Activated CD4-positive, alpha-beta T cell treated with anti-CD3 and anti-CD28 coated beads, Interleukin-2, amount 10 ng/mL, durations not matched to agents 24 days and 14 days (primary cell): ENCODE measurements at places on chromosomes 6 and 20.

GRCh38 chr6:130796313-130796905 is 30.8 kb upstream of the SMLR1 start:
- no peaks in the 10 kb centered on the region for H3K4me1 ChIP-seq
- no peaks in the 10 kb centered on the region for H3K36me3 ChIP-seq
- H3K27me3 ChIP-seq, result peaks cover 4% of the 10 kb centered on the region
- no peak overlapping the region for H3K4me3 ChIP-seq

- H3K27me3 ChIP-seq, result no peaks in the 10 kb centered on the region
- peaks cover 31% of the 10 kb centered on the region for H3K4me1 ChIP-seq
- no peak for DNase-seq
- no peak overlapping the region for H3K27ac ChIP-seq
- no peak overlapping the region for H3K4me3 ChIP-seq
These were observed 47.3 kb downstream of the LY86 start for GRCh38 chr6:6635869-6636268.

- H3K27ac ChIP-seq, result no peak overlapping the region
- DNase-seq, result peak; percentile 19
- H3K4me1 ChIP-seq, result no peaks in the 10 kb centered on the region
- H3K4me3 ChIP-seq, result no peak overlapping the region
- no peaks in the 10 kb centered on the region for H3K36me3 ChIP-seq
These were observed 421.4 kb upstream of the ID4 start for GRCh38 chr6:19415605-19416326.

GRCh38 chr20:6767536-6768227 is at the start of gene BMP2:
Gene BMP2, plus strand, starts transcription at chr20:6767686. Its CDS starts 2,441 bp downstream, at chr20:6770127.
- H3K4me1 ChIP-seq, result no peaks in the 10 kb centered on the region
- H3K27ac ChIP-seq, result no peak within 1 kb of the TSS
- DNase-seq, result peak; percentile 71
- H3K4me3 ChIP-seq, result peak within 1 kb of the TSS; percentile 48
- H3K27me3 ChIP-seq, result peaks cover 49% of the 10 kb centered on the region

- peak; percentile 49 for DNase-seq
- no peak overlapping the region for H3K4me3 ChIP-seq
- H3K4me1 ChIP-seq, result peaks cover 17% of the 10 kb centered on the region
- peaks cover 4% of the 10 kb centered on the region for H3K36me3 ChIP-seq
- H3K27me3 ChIP-seq, result peaks cover 6% of the 10 kb centered on the region
These were observed 212.3 kb upstream of the PRDM1 start for GRCh38 chr6:105873799-105874198.

DNA sequence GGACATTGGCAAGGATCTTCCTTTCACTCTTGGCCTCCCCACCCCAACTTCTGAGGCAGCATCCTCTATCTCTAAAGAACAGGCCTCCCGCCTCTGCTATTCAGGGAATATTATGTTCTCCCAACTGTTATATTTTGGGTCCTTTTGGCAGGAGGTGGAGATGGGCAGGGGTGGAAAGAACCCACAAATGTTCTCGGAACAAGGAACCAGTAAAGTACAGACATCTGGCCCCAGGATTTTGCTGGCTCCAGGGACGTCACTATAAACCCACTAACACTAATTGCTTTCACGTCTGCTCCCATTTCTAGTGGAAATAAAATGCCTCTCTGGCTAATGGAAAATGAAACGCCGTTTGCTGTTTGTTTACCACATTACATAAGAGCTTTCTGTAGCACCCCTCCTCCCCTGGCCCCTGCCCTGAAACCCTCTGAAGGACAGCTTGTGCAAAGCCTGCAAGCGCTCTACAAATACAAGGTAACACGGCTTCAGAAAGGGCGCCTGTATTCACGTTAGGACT is 77.7 kb upstream of the TBC1D7 start:
- H3K36me3 ChIP-seq, result peaks cover 2% of the 10 kb centered on the region
- H3K27me3 ChIP-seq, result no peaks in the 10 kb centered on the region
- peaks cover 10% of the 10 kb centered on the region for H3K4me1 ChIP-seq
- no peak for DNase-seq
- H3K27ac ChIP-seq, result no peak overlapping the region
- no peak overlapping the region for H3K4me3 ChIP-seq

GRCh38 chr6:111871725-111872400 is 1.4 kb downstream of the FYN start:
- peaks cover 2% of the 10 kb centered on the region for H3K27me3 ChIP-seq
- H3K36me3 ChIP-seq, result peaks cover 43% of the 10 kb centered on the region
- peak overlapping the region; percentile 95 for H3K27ac ChIP-seq
- H3K4me3 ChIP-seq, result peak overlapping the region; percentile 99
- H3K4me1 ChIP-seq, result peaks cover 47% of the 10 kb centered on the region

DNA sequence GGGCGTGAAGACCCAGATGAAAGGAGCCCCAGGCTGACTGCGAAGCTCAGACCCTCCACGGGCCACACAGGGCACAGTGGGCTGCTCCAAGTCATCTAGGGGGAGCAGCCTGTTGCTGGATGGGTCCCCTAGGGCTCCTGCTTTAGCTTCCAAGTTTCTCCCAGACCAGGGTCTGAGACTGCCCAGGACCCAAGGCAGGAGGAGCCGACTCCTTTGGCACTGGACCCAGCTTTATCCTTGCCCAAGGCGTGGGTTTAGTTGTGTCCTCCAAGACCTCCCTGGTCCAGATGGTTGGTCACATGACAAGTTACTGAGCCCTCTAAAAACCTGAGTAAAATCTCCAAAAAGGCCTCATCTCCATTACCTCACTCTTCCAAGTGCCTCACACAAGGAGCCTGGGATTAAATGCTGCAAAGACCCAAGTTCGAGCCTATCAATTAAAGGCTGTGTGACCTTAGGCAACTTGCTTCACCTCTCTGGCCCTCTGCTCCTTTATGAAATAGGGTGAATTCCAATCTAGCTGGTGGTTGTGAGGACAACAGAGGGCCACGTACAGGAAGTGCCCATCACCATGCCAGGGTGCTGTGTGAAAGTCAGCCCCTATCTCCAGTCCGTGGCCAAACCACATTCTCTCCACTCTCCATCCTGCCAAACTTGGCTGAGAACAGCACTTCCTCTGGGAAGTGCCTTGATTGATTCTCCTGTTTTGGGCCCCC is 2.5 kb downstream of the NECAB3 start:
- H3K36me3 ChIP-seq, result peaks cover 21% of the 10 kb centered on the region
- peak overlapping the region; percentile 34 for H3K27ac ChIP-seq
- H3K27me3 ChIP-seq, result no peaks in the 10 kb centered on the region
- DNase-seq, result no peak
- peaks cover 34% of the 10 kb centered on the region for H3K4me1 ChIP-seq

DNA sequence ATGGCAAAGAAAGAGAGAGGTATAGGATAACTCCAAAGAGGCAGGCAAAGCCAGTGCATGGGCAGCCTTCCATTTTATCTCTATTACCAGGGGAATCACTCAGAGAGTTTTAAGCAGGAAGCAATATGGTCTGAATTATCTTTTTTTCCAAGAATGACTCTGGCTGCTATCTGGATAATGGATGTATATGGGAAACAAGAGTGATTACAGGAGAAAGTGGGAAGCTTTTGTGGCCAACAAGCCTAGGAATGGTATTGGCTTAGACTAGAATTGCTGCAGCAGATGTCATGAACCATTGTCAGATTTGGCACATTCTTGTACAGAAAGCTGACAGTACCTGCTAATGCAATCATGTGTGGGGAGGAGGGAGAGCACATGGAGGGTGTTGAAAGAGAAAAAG is 73.0 kb upstream of the BTBD3 start:
- no peak overlapping the region for H3K4me3 ChIP-seq
- H3K27ac ChIP-seq, result no peak overlapping the region
- no peaks in the 10 kb centered on the region for H3K36me3 ChIP-seq
- H3K4me1 ChIP-seq, result no peaks in the 10 kb centered on the region
- DNase-seq, result no peak
- H3K27me3 ChIP-seq, result no peaks in the 10 kb centered on the region

DNA sequence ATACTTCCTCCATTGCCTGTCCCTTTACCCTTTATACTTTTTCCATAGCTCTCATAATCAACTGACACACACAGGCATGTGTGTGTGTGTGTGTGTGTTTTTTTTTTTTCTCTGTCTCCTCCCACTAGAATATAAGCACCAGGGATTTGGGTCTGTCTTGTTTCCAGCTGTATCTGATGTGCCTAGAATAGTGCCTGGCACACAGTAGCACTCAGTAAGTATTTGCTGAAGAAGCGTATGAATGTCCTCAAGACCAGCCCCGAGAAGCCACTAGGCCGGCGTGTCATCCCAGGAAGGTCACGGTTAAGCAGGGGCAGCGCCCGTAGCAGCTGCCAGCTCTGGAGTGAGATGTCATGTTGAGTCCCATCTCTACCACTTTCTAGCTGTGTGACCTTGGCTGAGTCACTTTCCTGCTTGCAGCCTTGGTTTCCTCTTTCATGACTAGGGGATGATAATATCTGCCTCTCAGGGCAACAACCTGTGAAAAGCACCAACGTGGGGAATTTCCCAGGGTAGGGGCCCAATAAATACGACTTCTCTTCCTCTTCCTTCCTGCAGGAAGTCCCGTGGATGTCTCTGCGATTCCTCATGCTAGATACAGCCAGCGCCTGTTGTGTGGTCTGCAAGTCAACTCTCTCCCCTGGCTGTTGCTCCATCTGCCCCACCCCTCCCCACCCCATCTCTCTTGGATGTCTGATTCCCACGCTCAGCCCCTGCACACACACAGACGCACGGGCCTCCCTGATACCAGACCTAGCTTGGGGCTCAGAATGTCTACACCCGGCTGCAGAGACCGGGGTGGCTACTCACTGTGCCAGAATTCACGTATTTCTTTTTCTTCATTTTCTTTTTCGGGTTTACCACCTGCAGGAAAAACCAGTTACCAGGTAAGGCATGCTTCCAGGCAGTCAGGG is 58.1 kb downstream of the RAB44 start:
- peaks cover 2% of the 10 kb centered on the region for H3K36me3 ChIP-seq
- no peaks in the 10 kb centered on the region for H3K27me3 ChIP-seq
- peaks cover 73% of the 10 kb centered on the region for H3K4me1 ChIP-seq
- peak overlapping the region; percentile 89 for H3K27ac ChIP-seq
- DNase-seq, result peak; percentile 93
- peak overlapping the region; percentile 83 for H3K4me3 ChIP-seq

GRCh38 chr6:135147637-135148592 is 33.2 kb upstream of the MYB start:
- H3K27ac ChIP-seq, result peak overlapping the region; percentile 50
- DNase-seq, result no peak
- peaks cover 44% of the 10 kb centered on the region for H3K4me1 ChIP-seq
- peaks cover 5% of the 10 kb centered on the region for H3K36me3 ChIP-seq

GRCh38 chr6:39608652-39609345 is 116.4 kb downstream of the KIF6 start:
- DNase-seq, result no peak
- no peak overlapping the region for H3K27ac ChIP-seq
- peaks cover 7% of the 10 kb centered on the region for H3K27me3 ChIP-seq
- no peaks in the 10 kb centered on the region for H3K36me3 ChIP-seq
- H3K4me3 ChIP-seq, result no peak overlapping the region

DNA sequence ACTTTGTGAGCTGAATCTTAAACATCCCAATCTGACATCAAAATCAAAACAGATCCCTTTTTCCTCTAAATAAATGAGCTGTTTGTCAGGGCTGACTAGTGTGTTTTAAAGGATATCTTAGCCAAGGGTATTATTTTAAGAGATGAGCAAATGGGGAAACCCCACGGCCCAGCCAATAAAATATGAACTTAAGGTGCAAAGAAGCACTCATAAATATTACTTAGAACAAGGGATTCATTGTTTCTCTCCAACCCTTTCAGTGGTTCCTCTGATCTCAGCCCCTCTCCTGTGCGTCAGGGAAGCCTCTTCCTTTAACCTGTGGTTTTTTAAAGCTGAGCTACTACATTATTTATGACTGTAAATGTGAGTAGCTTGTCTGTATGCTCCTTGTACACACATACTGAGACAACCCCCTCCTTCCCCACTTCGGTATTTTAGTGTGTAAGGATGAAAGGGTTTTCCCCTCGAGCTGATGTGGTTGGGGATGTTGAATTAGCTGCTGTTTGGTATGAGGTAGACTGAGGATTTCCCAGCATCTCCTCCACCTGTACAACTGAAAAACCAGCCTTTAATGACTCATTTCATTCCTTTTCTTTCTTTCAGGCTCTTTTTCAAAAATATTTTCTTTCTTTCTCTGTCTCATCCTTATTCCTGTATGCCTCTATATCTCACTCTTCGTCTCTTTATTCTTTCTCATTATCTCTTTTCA is 6.5 kb downstream of the BMP5 start:
- no peak overlapping the region for H3K27ac ChIP-seq
- H3K4me3 ChIP-seq, result no peak overlapping the region
- peaks cover 9% of the 10 kb centered on the region for H3K4me1 ChIP-seq
- DNase-seq, result peak; percentile 56

DNA sequence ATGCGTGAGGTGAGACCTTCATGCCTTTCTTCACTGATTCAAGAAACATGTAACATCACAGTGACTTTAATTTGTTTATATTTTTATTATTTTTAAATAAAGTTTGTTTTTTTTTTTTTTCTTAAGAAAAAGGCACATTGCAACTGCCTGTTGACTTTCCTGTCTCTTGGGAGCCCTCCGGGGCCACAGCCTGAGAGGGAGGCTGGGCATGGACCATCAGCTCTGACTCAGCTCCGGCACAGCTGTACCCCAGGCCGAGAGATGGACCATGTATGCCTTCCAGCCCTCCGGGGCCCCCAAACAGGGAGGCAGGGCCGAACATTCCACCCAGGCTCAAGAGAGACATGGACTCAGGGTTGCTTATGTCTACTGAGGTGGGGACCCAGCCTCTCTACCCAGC is 99.9 kb downstream of the NFATC2 start:
- DNase-seq, result no peak
- H3K27ac ChIP-seq, result no peak overlapping the region
- H3K36me3 ChIP-seq, result peaks cover 67% of the 10 kb centered on the region
- H3K4me1 ChIP-seq, result peaks cover 34% of the 10 kb centered on the region
- no peak overlapping the region for H3K4me3 ChIP-seq

GRCh38 chr6:126807876-126808275 is 310.6 kb upstream of the RSPO3 start:
- H3K4me1 ChIP-seq, result no peaks in the 10 kb centered on the region
- no peak overlapping the region for H3K4me3 ChIP-seq
- H3K27me3 ChIP-seq, result peaks cover 7% of the 10 kb centered on the region
- no peak for DNase-seq
- no peaks in the 10 kb centered on the region for H3K36me3 ChIP-seq
- H3K27ac ChIP-seq, result no peak overlapping the region

DNA sequence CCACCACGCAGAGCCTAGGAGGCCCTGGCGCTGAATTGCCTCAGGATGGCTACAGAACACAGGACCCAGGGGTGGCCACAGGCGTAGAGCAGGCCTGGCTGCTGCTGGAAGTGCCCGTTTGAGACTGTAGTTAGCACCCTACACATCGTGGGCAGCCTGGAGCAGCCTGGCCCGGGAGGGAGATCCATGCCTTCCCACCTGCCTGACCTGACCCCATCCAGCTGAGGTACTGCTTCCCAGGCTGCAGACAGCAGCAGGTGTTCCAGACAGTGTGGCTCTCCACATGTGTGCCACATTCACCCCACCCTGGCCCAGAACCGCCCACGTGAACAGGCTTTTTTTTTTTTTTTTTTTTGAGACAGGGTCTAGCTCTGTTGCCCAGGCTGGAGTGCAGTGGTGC is 20.9 kb upstream of the MAP1LC3A start:
- peaks cover 14% of the 10 kb centered on the region for H3K4me1 ChIP-seq
- H3K4me3 ChIP-seq, result no peak overlapping the region
- no peak overlapping the region for H3K27ac ChIP-seq
- H3K36me3 ChIP-seq, result peaks cover 41% of the 10 kb centered on the region
- H3K27me3 ChIP-seq, result no peaks in the 10 kb centered on the region
